ENCODE measurements at places on chromosomes 1 and 21. TPM values are rescaled to one million over a fixed set of nuclear protein-coding genes. Genes with fewer than 3 reads are reported as not detected.
A peak's percentile ranks its signal among the peaks of the same experiment; 100 is the strongest.

FCRL5 gene
- total RNA-seq, result 0.49 TPM

ZSWIM5 gene
- total RNA-seq, result 2.7 TPM

URB2 gene
- total RNA-seq, result 9.3 TPM

SLC35F3 gene
- total RNA-seq, result 0.49 TPM

SPRR2G gene
- total RNA-seq, result not detected

ZNF593OS gene
- total RNA-seq, result not detected

ITGB2 gene
- 35.1 TPM for total RNA-seq

RHBDL2 gene
- 9.6 TPM for total RNA-seq

TEX38 gene
- total RNA-seq, result not detected

DIP2A gene
- 46.2 TPM for total RNA-seq

DNA sequence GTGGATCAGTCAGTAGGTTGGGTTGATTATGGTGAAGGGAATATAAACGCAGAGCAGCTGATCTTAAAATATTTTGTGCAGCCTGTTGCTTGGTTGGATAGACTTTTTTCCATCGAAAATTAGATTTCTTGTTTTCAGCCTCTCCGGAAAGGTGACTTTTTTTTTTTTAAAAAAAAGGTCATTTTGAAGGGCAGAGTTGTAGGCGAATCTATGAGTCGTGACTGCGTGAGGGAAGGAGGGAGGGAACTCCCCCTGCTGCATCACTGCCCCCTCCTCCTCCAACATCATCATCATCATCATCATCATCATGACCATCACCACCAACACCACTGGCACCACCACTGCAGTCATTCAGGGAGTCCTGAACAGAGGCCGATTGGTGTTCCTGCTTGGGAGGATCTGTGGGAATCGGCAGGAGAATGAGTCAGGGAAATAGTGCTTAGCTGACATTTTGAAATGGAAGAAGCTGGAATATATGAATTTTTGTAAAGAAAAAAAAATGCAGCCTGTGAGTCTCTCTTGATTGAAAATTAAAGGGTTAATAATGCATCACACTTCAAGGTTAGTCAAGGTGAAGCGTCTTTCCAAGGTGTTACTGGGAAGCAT, 1.2 kb downstream of the ATP1B1 start:
- H3K4me3 ChIP-seq, result peak overlapping the region; percentile 68
- no peaks in the 10 kb centered on the region for H3K27me3 ChIP-seq
- DNase-seq, result no peak
- H3K4me1 ChIP-seq, result peaks cover 18% of the 10 kb centered on the region

DNA sequence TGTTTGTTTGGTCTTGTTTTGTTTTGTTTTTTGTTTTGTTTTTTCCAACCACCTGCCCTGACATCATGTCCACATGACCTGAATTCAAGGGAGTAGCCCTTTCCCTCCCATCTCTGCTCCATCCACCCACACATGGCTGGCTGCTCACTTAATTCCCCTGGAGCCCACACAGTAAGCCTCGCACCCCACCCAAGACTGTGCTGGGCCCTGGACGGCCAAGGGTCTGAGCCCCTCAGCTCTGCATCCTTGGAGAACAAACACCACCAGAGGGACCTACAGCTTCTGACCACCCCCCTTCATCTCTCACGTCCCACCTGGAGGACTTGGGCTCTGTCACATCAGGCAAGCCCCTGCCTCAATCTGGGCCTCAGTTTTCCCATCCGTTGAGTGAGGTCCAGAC, 39.1 kb downstream of the MATN1 start:
- DNase-seq, result no peak
- H3K4me3 ChIP-seq, result no peak overlapping the region
- no peaks in the 10 kb centered on the region for H3K27me3 ChIP-seq
- no peaks in the 10 kb centered on the region for H3K36me3 ChIP-seq
- H3K4me1 ChIP-seq, result peaks cover 52% of the 10 kb centered on the region

- no peak overlapping the region for H3K27ac ChIP-seq
- H3K36me3 ChIP-seq, result no peaks in the 10 kb centered on the region
- H3K4me3 ChIP-seq, result no peak overlapping the region
Observed at GRCh38 chr1:41200728-41201127, 41.4 kb downstream of the SCMH1 start.

GRCh38 chr1:174874331-174875053, 125.3 kb upstream of the CACYBP start:
- no peaks in the 10 kb centered on the region for H3K27me3 ChIP-seq
- no peaks in the 10 kb centered on the region for H3K4me1 ChIP-seq
- no peaks in the 10 kb centered on the region for H3K36me3 ChIP-seq
- no peak overlapping the region for H3K4me3 ChIP-seq

GRCh38 chr1:159175571-159175970, 4.2 kb downstream of the CADM3 start:
- no peaks in the 10 kb centered on the region for H3K36me3 ChIP-seq
- no peak overlapping the region for H3K27ac ChIP-seq
- H3K27me3 ChIP-seq, result no peaks in the 10 kb centered on the region
- DNase-seq, result no peak

GRCh38 chr1:228081144-228081543, 1.4 kb upstream of the ARF1 start:
- H3K36me3 ChIP-seq, result no peaks in the 10 kb centered on the region
- peak overlapping the region; percentile 91 for H3K4me3 ChIP-seq
- peak overlapping the region; percentile 100 for H3K27ac ChIP-seq
- no peak for DNase-seq

DNA sequence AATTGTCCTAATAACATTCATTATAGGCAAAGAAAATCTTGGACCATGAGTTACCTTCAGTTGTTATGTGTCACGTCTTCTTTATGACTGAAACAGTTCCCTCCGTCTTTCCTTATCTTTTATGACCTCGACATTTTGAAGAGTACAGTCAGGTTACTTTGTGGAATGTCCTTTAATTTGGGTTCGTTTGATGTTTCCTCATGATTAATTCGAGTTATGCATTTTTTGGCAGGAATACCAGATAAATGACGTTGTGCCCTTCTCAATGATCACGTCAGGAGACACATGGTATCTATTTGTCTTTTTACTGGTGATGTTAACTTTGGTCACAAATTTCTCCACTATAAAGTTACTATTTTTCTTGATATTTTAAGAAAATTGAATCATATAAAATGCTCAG, 17.3 kb upstream of the KLF17 start:
- no peaks in the 10 kb centered on the region for H3K36me3 ChIP-seq
- H3K4me1 ChIP-seq, result no peaks in the 10 kb centered on the region
- H3K27me3 ChIP-seq, result no peaks in the 10 kb centered on the region
- no peak overlapping the region for H3K27ac ChIP-seq
- DNase-seq, result no peak

GRCh38 chr21:37087188-37087587, 14.1 kb downstream of the TTC3 start:
- no peaks in the 10 kb centered on the region for H3K27me3 ChIP-seq
- no peaks in the 10 kb centered on the region for H3K36me3 ChIP-seq
- no peak overlapping the region for H3K27ac ChIP-seq
- DNase-seq, result no peak
- no peak overlapping the region for H3K4me3 ChIP-seq

DNA sequence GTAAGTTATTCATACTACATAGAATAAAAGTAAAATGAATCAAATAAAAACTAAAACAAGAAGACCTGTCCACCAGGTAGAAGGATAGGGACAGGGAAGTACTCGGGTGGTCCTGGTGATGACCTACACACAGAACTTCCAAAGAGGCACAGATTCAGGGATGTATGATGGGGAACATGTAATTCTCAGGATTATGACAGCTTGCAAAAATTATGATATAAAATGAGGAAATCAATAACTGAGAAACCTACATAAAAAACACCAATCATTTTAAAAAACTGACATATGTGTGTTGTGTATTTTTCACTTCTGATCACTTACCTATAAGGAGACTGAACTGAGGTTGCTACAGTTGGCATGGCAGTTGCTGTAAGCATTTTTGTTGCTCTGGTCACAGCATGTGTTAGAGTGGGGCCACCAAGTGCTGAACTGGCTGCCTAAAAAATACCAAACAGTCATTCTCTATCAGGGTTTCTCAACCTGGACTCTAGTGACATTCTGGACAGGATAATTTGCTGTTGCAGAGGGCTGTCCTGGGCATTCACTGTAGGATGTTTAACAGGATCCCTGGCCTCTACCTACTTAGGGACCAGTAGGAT, 73.8 kb downstream of the USP24 start:
- H3K36me3 ChIP-seq, result no peaks in the 10 kb centered on the region
- DNase-seq, result no peak
- H3K4me1 ChIP-seq, result no peaks in the 10 kb centered on the region
- H3K4me3 ChIP-seq, result no peak overlapping the region

GRCh38 chr1:84985365-84985764, 11.5 kb downstream of the MCOLN2 start:
- no peak overlapping the region for H3K27ac ChIP-seq
- H3K4me1 ChIP-seq, result no peaks in the 10 kb centered on the region
- no peak overlapping the region for H3K4me3 ChIP-seq
- no peak for DNase-seq
- no peaks in the 10 kb centered on the region for H3K27me3 ChIP-seq

DNA sequence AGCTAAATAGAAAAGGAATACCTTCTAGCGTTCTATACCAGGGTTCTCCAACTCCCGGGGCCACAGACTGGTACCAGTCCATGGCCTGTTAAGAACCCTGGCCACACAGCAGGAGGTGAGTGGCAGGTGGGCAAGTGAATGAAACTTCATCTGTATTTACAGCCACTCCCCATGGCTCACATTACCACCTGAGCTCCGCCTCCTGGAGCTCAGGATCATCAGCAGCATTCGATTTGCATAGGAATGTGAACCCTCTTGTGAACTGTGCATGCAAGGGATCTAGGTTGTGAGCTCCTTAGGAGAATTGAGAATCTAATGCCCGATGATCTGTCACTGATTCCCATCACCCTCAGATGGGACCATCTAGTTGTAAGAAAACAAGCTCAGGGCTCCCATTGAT, 107.3 kb downstream of the KAZN start:
- H3K27me3 ChIP-seq, result no peaks in the 10 kb centered on the region
- H3K4me3 ChIP-seq, result no peak overlapping the region
- H3K27ac ChIP-seq, result no peak overlapping the region
- no peaks in the 10 kb centered on the region for H3K36me3 ChIP-seq
- H3K4me1 ChIP-seq, result peaks cover 5% of the 10 kb centered on the region

DNA sequence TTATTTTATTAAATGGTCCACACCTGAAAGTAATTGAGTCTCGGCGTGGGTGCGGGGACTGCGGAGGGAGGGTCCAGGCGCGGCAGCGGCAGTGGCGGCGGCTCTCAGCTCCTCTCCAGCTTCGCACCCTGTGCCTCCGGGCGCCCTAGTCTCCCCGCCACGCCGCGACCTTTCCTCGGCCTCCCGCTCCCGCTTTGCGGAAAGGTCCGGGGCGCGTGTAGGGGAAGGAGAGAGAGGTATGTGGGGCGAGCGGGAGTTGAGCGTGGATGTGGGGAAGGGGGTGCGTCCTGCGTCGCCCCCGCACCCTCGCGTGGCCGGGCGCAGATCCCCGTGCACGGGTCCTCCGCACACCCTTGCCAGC, 13.4 kb upstream of the ALX3 start:
- no peak for DNase-seq
- H3K4me3 ChIP-seq, result peak overlapping the region; percentile 53
- H3K27ac ChIP-seq, result peak overlapping the region; percentile 77
- H3K36me3 ChIP-seq, result no peaks in the 10 kb centered on the region
- H3K27me3 ChIP-seq, result no peaks in the 10 kb centered on the region
- peaks cover 13% of the 10 kb centered on the region for H3K4me1 ChIP-seq

DNA sequence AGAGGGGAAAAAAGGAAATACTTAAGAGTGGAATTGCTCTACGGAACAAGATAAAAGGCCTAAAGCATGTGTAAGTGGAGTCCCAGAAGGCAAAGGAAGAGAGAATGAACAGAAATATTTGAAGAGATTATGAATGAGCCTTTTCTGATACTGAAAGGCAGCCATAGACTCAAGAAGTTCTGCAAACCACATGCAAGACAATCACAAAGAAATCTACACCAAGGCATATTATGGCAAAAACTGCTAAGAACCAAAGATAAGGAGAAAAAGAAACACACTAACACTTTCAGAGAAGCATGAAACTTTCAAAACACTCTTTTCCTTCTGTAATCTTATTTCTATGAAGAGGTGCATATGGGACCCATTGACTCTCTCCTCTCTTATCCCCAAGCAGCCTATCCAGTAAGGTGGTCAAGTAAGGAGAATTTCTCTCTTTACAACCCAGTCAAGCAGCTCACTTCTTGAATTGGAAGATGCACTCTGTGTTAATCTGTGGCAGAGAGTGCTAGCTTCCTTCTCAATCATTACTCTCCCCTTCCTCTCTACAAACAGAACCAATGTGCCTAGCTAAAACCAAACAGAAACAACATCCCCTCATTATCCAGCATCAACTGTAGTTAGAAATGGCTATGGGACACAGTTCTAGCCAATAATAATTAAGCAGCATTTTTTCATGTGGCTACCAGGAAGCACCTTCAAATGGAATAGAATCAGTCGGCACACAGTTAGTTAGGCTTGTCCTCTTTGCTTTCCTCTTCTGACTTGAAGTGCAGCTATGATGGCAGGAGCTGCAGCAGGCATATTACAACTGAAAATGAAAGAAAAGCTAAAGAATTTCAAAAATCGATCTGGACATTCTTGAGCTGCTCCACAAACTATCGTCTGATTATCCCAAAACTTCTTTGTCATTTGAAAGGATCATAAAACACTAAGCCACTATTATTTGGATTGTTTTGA, 25.9 kb downstream of the KRTAP19-8 start:
- H3K4me1 ChIP-seq, result no peaks in the 10 kb centered on the region
- no peak for DNase-seq

DNA sequence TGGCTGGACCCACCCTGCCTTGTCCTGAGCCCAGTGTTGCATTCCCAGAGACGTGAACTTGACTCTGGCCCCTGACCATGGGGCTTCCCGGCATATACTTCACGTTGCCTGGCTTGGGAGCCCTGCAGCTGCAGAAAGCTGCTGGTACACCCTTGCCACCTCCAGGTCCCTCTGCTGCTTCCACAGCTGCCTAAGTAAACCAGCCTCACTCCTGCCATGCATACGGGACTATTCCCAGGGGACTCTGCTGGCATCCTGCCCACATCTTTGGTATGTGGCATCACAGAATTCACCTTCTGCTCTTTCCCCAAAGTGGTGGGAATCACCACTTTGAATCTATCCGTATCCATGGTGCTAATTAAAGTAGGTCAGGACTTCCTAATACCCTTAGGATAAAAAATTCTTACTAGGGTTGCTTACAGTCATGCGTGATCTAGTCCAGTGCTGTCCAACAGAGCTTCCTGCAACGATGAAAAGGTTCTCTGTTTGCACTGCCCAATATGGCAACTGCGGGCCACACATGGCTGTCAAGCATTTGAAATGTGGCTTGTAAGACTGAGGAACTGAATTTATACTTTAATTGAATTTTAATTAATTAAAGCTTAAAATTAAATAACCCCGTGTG, 203.0 kb downstream of the GRIK3 start:
- DNase-seq, result no peak
- no peaks in the 10 kb centered on the region for H3K36me3 ChIP-seq
- H3K27ac ChIP-seq, result no peak overlapping the region

GRCh38 chr1:108049178-108049819, 84.3 kb upstream of the VAV3 start:
- no peak overlapping the region for H3K4me3 ChIP-seq
- peaks cover 10% of the 10 kb centered on the region for H3K4me1 ChIP-seq
- no peaks in the 10 kb centered on the region for H3K36me3 ChIP-seq
- H3K27me3 ChIP-seq, result no peaks in the 10 kb centered on the region
